Daoy (cell line): ENCODE measurements at places on chromosomes 5 and 9. TPM values are rescaled to one million over a fixed set of nuclear protein-coding genes. Genes with fewer than 3 reads are reported as not detected.
A peak's percentile ranks its signal among the peaks of the same experiment; 100 is the strongest.

The CTXN3 gene
- not detected in 2 replicates for total RNA-seq

The FBXL17 gene
- 5.4 and 7.8 TPM in 2 replicates for total RNA-seq

- no peak for DNase-seq
Measured at GRCh38 chr9:77865385-77866047, 166.1 kb downstream of the GNAQ start.

The CCDC127 gene
- 2.3 and 4.1 TPM in 2 replicates for total RNA-seq

DNA sequence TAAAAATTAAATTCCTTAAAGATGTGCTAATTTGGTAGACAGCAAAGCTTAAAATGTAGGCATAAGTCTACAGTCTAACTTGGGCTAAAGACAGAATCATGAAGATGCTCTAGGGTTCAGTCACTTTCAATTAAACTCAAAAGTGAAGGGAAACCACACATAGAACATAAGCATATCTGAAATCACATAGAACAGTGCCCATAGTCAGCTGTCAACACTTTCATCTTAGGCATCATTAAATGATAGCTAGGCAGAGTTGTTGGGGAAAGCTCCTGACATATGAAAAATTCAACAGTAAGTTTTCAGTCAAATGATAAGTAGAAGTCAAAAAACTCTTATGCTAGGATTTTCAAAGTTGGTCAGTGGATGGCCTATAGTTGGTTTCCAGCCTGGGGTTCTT is 11.0 kb downstream of the DAB2 start:
- no peak for DNase-seq

DNA sequence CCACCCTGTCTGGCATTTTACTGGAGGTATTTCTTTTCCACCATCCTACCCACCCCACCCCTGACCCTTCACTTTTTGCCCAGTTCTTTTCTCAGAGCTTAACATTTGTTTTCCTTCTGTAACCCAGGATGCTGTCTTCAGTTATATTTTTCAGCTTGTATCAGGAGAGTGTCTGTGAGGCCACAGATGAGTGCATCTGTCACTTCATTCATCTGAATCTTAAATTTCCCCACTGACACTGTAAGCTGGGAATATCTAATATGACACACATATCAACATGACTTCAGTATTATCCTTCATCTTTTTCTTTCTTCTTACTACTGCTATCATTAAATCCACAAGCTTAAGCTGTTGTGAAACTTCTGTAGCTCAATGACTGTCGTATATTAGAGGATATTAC is 4.9 kb downstream of the MARCHF3 start:
- DNase-seq, result no peak

DNA sequence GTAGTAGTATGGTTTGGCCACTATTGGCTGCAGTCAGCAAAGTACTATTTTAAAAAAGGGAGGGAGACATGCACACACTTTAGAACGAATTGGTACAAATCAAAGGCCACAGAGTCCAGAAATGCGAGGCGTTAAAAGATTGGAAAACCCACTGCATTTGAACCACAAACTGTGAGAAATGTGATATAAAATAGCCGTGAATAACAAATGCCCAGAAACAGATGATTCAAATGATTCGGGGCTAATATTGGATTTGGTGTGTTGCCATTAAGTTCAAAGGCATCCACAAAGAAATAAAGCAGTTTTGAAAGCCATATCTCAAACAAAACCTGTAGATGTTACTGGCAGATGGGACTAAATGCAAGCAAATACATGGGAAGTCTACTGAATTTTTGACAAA is 140.9 kb upstream of the HMHB1 start:
- DNase-seq, result no peak

The CDKN2B gene
- total RNA-seq, result not detected in 2 replicates

The EFCAB9 gene
- not detected in 2 replicates for total RNA-seq

- peak; percentile 69 for DNase-seq
Measured at GRCh38 chr9:134597041-134597913, 44.3 kb upstream of the COL5A1 start.

DNA sequence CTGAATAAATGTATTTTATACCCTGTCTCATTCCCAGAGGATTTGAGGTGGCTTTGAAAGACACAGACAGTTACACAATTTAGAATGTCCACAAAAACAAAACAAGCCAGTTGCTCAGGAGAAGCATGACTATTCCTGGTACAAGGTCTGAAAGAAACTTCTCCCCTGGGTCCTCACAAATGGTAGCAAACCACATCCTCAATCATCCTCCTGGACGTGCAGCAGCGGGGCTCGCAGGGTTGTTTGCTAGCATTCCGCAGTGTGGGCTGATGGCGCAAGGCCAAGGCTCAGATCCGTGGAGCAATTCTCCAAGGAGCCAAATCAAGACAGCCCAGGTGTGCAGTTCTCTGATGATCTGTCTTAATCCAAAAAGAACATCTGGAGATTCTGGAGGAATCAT is 210.3 kb downstream of the ACTL7B start:
- DNase-seq, result peak; percentile 38

DNA sequence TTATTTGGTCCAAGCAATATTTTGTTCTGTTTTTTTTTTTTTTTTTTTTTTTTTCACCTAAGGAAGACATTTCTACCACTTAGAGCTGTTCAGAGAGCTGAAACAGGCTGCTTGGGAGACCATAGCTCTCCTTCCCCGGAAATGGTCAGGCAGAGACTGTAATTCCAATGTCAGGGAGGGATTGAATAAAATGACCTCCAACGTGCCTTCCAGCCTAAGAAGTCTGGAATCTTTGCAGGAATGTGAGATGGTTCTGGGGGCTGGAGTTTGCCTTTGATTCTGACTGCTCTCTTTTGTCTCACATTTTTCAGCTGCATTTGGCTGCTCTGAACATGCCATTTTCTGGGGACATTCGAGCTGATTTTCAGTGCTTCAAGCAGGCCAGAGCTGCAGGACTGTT is 38.3 kb upstream of the TGFBR1 start:
- no peak for DNase-seq

DNA sequence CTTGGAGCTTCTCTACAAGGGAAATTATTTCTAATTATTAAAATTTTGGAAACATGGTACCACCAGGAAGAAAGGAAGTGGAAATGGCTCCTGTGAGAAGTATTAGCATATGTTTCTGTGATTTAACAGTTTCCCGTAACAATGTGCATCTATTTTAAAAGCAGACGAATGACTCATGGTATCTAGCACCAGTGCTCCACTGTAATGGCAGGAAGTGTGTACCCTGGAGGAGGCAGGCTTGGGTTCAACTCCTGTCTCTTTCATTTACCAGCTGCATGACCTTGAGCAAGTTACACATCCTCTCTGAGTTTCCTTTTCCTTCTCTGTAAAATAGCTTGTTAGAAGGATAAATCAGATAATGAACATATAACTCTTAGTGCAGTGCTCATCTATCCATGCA is 41.0 kb upstream of the ANGPTL2 start:
- peak; percentile 86 for DNase-seq

The RORB gene
- 2.9 and 3.5 TPM in 2 replicates for total RNA-seq

The C9orf50 gene
- total RNA-seq, result not detected in 2 replicates

GRCh38 chr9:106035806-106036205 is 341.5 kb downstream of the TMEM38B start:
- DNase-seq, result no peak

GRCh38 chr5:139677736-139678613 is 29.8 kb downstream of the CXXC5 start:
- no peak for DNase-seq

GRCh38 chr5:167664222-167664804 is 627.1 kb upstream of the WWC1 start:
- DNase-seq, result no peak

DNA sequence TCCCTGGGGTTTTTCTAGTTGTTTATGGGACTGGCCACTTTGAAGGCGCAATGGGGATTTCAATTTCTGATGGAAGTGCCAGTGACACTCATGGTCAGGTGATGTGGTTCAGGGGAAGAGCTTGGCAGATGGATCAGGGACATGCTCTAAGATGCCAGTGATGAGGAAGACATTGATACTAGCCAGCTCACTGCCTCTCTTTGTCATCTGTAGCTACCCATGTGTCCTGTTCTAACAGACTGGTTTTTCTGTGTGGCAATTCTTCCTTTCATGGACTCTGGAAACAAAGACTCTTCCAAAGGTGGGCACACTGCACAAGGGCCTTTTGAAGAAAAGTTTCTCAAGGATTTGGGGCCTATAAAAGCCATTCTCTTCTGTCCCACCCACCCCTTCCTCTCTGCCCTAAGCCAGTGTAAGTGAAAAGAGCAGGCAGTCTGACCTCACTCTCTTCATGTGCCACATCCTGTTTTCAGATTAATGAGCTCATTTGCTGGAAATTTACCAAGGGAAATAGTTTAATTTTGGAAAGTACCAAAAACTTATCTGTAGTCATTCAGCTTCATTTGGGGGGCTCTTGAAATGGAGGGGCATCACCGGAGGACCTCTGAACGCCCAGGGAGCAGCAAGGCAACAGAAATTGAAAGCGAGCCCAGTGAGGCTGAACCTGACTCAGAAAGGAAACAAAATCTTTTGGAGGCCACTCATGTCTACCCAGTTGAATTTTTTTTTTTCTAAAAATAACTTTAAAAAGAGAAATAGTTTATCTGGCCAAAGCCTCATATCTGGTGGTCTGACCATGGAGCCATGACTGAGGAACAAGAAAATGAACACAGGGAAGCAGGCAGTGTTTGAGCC is 4.9 kb upstream of the TRAF1 start:
- DNase-seq, result peak; percentile 81

GRCh38 chr9:107712390-107712789 is 222.8 kb upstream of the KLF4 start:
- DNase-seq, result peak; percentile 89

The FBP2 gene
- total RNA-seq, result not detected in 2 replicates

The TMEM38B gene
- 34.7 and 64.2 TPM in 2 replicates for total RNA-seq

DNA sequence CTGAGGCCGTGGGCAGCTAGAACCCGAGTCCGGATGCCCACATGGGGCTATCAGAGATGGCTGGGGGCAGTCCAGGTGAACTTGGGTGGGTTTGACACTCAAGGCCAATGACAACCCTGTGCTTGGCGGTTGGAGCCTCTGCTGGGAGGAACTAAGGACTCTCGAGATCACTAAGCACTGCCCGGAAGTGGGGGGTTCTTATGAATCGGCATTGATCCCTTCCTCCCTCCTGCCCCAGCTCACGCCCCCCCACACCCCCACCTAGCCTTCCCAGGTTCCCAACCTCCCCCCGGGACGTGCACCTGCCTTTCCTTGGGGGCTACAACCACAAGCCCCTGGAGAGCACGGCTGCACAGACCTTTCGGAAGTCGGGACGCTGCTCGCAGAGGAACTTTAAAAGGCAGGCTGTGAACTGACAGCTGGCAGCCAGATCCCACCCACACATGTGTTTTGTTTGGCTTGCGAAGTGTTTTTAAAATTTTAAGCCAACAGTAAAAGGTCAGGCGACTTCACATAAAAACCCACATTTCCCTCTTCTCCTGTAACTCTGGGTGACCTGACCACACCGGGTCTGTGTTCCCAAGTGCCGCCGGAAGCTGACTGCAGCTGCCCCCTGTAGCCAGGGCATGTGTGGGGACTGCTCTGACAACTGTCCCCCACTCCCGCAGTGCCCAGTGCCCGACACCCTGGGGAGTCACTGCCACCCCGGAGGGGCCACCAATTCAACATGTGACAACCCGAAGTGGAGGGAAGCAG is 5.1 kb upstream of the RALGDS start:
- peak; percentile 63 for DNase-seq

The CFAP90 gene
- 0.18 TPM in 1 of 2 replicates, not detected in the other for total RNA-seq

DNA sequence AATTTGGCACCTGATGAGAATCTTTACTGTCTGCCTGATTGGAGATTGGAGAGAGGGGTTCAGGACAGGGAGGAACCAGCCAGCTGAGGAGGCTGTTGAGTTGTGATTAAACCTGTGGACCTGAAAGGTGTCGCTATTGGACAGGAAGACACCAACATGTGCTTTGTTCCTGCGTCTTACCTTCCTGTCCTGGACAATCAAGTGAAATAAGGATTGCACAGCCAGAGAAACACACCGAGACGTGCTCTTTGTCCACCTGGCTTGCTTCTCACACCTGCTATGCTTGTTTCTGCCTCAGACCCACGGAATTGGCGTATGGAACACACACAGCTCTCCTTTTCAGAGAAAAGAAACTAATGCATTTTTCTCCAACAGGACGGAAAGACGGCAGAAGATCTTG is 57.7 kb upstream of the CTSL start:
- DNase-seq, result no peak

The IL17B gene
- total RNA-seq, result not detected in 2 replicates

- DNase-seq, result no peak
Measured at GRCh38 chr9:137374131-137374845, 48.7 kb downstream of the EXD3 start.

DNA sequence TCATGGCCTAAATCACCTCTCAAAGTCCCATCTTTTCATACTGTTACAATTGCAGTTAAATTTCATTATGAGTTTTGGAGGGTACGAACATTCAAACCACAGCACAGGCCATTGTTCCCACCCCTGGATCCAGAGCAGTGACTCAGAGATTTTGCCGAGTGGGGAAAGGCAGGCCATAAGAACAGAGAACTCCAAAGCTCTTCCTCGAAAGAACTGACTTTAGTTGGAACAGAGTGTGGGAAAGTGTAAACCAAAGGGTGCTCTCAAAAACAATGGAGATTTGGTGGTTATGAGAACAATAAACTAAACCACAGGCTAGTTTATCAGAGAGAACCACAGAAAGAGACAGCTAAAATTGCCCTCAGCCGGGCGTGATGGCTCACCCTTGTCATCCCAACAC is 19.4 kb upstream of the GRPEL2 start:
- no peak for DNase-seq

- no peak for DNase-seq
Measured at GRCh38 chr5:126398791-126399190, 24.4 kb upstream of the GRAMD2B start.

GRCh38 chr9:110007477-110008270 is 200.3 kb downstream of the C9orf152 start:
- no peak for DNase-seq

- DNase-seq, result no peak
Measured at GRCh38 chr9:72691671-72692070, 170.3 kb downstream of the TMC1 start.

DNA sequence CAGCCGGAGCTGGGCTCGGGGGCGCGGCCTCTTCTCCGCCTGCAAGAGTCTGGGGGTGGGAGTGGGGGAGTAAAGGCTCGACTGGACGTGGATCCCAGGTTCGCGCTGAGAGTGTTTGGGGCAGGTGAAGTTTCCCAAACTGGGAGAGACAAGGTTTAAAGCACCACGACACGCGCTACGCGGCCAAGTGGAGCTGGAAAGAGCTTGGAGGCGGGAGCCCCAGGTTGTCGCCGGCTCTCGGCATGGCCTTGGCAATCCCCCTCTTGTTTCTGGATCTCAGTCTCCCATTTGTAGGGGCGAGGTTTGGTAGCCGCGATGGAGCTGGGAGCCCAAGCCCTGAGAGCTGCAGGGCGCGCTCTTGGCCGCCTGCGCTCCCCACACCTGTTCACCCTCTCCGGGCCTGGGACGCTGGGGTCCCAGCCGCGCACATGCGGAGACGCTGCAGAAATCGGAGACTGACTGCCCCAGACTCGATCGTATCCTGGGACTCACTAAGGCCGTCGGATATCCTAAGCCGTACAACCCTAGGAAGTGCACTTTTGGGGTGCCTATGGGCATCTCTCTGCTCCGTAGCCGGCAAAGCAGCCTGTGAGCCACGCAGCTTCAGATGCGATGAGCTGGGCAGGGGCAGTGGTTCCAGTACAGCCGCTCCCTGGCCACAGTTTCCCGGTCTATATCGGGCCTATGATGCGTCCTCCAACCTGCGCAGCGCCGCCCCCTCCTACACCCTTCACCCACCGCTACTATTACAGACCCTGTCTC is 937 bp downstream of the TMOD1 start:
- DNase-seq, result peak; percentile 31
